GM12892 (cell line): ENCODE measurements at places on chromosomes 4 and X.

DNA sequence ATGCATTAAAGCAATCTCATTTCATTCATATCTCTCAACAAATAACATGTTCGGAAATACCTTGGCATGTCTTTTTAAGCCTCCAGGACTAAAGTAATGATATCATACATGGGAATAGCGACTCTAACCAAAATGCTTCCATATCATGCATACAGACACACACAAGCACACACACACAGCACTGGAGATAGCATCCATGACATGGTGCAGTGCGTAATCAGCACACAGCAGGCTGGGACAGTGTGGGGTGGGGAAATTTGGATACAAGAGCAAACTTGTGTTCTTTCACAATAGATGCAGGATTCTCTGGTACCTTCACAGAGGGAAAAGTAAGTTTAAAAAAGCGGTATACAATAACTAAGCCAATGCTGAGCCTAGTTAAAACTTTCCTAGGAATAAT is 132.3 kb upstream of the HPGD start:
- DNase-seq, result no peak

DNA sequence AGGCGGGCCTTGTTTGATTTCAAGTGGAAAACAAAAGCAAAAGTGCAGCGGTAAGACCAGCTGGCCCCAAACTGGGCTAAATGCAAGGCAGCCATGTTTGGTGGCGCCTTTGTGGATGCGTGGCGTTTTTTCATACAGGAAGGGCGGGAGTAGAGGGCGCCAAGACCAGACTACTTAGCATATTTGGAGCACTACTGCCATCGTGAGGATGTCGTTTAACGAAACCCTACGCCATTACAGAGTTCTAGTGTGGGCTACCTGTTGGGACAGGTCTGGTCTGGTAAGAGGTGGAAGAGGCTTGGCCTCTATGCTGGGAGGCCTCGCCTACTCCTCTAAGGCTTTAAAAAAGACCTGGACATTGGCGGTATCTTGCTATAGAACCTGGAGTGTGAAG is 230.7 kb upstream of the STK26 start:
- DNase-seq, result no peak

DNA sequence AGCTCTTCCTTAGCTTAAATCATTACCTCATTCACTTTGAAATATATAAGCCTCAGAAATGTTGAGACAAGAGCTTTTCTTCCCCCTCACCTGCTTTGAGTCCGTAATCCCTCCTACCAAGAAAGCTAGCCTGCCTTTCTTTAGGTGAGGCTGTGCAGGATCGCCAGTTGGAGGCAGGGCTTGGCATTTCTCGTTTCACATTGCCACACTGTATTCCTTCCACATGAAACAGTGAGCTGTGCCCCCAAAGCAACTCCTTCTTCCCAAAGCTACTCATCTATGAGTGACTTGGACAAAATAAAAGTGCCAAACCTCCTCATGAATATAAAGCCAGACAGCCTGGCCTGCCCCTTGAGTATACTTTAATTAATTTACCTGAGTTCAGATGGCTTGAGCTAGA is 86.8 kb downstream of the LIMCH1 start:
- no peak for DNase-seq

- DNase-seq, result no peak
Measured at GRCh38 chr4:8859550-8860095, 12.0 kb downstream of the HMX1 start.

DNA sequence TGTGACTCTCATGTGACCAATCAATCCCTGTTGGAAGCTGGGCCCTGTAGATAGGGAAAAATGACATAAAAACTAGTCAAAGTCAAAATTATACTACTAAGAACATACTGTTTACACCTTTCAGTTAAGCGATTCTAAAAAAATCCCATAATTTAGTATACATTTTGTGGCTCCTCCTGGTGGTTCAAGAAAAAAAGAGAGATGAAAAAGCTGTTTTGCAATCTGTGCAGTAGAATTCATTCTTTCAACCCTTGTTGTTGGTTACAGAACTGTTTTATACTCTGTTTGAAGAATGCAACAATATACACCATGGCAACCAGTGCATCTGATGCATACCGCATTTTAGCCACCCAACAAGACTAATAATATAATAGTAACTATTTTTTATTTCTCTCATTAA is 66.8 kb upstream of the ANK2 start:
- DNase-seq, result no peak

GRCh38 chrX:19990151-19990555 is 708 bp downstream of the BCLAF3 start:
- no peak for DNase-seq

GRCh38 chr4:7070729-7071511 is 3.1 kb upstream of the GRPEL1 start:
- peak; percentile 60 for DNase-seq

- DNase-seq, result no peak
Measured at GRCh38 chr4:1872870-1873269, 1.7 kb downstream of the NSD2 start.

DNA sequence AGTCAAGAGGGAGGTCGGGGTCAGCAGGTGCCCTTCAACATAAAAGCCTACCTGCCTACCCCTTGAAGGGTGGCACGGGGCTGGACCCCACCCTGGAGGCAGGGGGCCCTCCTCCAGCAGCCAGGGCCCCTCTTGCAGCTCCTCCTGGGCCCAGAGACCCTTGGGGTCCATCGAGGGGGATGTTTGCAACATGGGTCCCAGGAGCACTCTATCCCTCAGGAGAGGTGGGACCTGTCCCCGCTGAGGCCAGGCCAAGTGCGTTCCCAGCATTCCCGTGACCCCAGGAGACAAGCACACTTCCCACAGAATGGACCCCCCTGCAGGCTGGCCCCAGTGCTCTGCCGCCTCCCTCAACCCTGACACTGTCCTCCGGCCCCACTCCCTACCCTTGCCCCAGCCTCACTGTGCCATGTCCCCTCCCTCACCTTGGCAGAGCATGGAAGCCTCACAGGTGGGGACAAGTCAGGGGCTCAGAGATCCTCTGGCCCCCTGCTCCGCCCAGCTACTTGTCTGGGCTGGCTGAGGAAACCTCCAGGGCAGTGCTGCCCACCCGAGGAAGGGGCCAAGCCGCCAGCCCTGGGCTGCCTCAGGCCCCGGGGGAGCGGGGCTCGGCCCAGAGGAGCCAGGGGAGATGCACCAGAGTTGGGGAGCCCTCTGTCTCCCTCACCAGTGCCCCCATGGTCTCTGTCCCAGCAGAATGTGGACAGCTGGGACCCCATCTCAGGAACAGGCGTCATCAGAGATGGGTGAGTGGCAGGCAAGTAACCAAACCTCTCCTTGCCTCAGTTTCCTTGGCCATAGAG is 2.2 kb downstream of the MXD4 start:
- DNase-seq, result no peak

GRCh38 chr4:3824521-3825270 is 58.5 kb downstream of the ADRA2C start:
- DNase-seq, result no peak

DNA sequence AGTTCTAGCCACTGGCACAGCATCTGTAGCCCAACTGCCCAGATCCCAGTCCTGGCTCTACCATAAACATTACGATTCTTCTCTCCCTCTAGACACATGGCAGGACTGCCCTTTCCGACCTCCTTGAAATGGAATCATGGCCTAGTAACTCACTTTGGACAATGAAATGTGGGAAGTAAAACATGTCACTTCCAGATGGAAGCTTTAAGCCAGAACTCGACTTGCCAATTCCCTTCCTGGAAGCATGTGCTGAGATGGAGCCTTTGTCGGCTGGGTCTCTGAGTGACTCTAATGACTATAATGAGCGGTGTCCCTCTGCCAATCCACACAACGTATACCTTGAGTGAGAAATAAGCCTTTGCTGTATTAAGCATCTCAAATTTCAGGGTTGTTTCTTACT is 34.7 kb downstream of the SH3RF1 start:
- no peak for DNase-seq
